ENCODE measurements at places on chromosomes 7 and 10. TPM values are rescaled to one million over a fixed set of nuclear protein-coding genes. Genes with fewer than 3 reads are reported as not detected.

The WDR37 gene
- 16.6 TPM for total RNA-seq

The KCNMA1 gene
- total RNA-seq = 8.3 TPM

The INTS1 gene
- 79.2 TPM for total RNA-seq

The SORCS3 gene
- total RNA-seq = 3.4 TPM

The CLEC2L gene
- total RNA-seq = 0.70 TPM

The R3HCC1L gene
- 18.6 TPM for total RNA-seq

The TRIP6 gene
- total RNA-seq = 73.4 TPM

The CREB5 gene
- 22.1 TPM for total RNA-seq

The SLC13A4 gene
- total RNA-seq = not detected

The KIAA1217 gene
- total RNA-seq = 103 TPM

The PLXDC2 gene
- total RNA-seq = 48.1 TPM

The C7orf57 gene
- total RNA-seq = 0.29 TPM

The GCK gene
- 2.9 TPM for total RNA-seq

The ENTPD1 gene
- 28.9 TPM for total RNA-seq

The GOLGA7B gene
- total RNA-seq = 0.35 TPM

The OPALIN gene
- total RNA-seq = not detected

The AMPH gene
- 14.9 TPM for total RNA-seq

The PON1 gene
- total RNA-seq = 0.12 TPM

The PAPOLB gene
- total RNA-seq = 0.18 TPM

The GPC2 gene
- 12.3 TPM for total RNA-seq

The TMEM270 gene
- not detected for total RNA-seq

The GBX1 gene
- total RNA-seq = 0.64 TPM

The CARD11 gene
- 1.8 TPM for total RNA-seq

The CLCN1 gene
- total RNA-seq = 3.9 TPM

The CH25H gene
- 0.41 TPM for total RNA-seq

Measured in metanephros (tissue), 2 donors.